ENCODE measurements at places on chromosomes 2 and 18. TPM values are rescaled to one million over a fixed set of nuclear protein-coding genes. Genes with fewer than 3 reads are reported as not detected.

- DNase-seq: no peak
These were observed 17.2 kb upstream of the HK2 start for GRCh38 chr2:74816540-74817303.

DNA sequence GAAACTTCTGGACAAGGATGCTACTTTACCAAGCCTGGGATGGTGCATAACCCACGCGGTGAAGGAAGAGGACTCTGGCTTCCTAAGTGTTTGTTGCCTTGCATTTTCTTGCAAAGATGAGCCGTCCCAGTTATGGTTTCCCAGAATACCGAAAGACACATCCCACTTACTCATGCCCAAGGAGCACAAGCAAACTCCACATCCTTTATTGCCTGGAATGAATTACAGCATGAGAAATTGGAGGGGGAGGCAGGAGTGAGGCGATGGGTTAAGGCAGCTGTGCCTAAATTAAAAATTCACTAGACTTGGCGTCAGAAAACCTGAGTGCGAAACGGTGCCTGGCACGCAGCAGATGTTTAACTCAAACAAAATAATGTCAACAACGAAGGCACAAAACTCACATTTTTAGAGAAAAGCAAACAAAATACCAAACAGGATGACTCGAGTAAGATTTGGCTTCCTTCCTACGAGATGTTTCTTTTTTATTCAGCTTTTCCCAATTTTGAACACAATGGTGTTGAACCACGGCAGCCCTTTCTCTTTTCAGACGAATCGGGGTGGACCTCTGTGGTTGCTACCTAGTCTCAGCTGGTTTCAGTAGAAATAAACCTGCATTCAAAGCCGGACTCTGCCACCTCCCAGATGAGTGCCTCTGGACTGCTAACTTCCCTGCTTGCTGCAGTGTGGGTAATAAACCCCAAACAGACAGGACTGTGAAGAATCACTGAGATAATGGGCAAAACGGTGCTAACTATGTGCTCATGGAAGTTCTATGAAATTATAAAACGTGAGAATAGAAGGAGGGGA, 100.3 kb upstream of the NCK2 start:
- no peak for DNase-seq

DNA sequence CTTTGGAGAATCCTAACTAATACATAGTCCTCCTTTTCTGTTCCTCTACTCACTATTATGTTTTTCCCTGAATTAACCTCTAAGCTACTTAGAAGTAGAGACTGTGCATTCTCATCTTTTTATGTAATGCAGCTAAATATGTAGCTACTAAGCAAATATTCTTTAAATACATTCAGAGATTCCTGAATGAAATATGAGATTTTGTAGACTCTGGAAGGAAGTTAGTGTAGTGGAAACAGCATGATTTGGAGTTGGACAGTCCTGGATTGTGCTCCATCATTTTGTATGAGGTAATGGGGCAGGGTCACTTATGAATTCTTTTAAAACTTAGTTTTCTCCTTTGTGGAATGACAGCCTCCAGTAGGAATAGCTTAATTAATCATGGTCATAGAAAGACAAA, 24.7 kb upstream of the NT5C1B start:
- DNase-seq: no peak

GRCh38 chr2:119252186-119253113, 28.8 kb downstream of the STEAP3 start:
- DNase-seq: no peak

GRCh38 chr2:219709331-219709761, 81.9 kb downstream of the SLC4A3 start:
- no peak for DNase-seq

DNA sequence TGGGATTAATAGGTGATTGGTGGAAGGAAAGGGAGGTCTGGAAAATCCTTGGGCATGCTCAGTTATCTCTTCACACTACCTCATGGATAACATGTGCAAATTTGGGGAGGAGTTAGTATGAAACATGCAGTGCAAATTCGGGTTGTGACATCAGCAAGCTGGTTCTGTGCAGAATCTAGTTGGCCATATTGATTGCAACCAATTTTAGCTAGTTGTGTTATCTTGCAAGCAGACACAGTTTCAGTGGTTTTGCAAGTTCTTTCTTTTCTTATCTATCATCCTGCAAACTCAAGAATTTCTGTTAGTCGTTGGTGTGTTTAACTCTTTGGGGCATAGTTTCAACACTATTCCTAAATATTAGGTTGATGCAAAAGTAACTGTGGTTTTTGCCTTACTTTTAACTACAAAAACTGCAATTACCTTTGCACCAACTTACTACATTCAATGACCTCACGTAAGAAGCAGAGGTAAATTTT, 135.4 kb downstream of the PTH2R start:
- DNase-seq: no peak

DNA sequence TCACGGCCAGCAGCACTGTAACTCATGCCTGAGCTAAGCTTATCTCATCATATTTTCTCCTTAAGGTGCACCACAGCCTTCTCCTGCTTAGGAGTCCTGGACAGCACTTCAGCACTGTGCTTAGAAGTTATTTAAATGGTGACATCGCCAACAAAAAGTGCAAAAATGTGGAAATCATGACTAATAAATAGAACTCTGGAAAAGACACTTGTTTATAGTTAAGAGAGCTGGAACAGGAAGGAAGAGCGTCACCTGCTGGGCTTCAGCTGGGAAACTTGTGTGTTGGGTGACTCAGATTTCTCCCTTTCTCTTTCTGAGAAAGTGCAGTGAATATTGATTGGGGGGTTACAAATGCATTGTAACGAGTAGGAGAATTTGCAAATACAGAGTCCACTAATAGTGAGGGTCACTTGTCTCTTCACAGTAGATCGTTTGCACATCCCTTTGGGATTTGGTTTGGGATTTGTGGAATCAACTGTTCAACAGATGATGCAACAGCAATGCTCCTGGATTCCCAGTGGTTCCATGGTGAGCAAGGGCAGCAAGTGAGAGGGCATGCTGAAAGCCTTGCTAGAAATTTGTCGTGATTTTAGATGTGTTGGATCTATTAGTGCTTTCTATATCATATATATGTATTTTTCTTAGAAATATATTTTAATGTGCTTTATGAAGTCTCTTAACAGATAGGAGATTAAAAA, 84.2 kb downstream of the DOK6 start:
- DNase-seq: no peak

DNA sequence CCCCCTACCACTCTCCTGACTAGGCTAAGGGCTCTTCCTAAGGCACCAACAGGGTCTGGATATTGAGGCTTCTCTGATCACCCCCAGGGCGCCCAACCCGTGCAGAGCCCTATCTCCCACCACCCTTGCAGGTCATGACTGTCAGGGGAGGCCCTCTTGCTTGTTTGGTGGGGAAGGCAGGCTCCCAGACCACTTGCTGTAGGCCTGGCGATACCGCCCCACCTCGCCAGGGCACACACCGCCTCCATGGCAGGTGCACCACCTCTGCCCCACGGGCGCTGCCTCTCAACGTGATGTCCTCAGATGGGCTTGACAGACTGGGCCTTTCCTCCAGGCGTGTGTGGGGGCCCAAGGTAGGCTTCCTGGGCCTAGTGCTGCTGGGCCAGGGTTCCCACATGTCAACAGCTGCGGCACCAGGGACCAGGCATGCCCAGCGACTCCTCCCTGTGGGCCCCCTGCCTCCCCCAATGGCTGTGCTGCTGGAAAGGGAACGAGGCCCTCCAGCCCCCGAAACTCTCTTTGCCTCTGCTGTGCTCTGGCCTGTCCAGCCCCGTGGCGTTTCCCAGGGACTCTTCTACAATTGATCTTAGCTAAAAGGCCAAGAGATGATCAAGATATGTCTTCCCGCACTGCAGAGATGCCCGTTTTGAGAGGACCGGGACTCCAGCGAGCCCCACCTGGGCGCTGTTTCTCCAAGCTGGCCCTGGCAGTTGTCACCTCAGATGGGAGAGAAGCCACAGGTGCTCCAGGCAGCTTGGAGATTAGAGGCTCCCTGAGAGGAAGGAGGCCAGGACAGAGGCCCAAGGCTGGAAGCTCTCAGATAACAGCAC, 7.5 kb downstream of the NPPC start:
- peak; percentile 26 for DNase-seq

DNA sequence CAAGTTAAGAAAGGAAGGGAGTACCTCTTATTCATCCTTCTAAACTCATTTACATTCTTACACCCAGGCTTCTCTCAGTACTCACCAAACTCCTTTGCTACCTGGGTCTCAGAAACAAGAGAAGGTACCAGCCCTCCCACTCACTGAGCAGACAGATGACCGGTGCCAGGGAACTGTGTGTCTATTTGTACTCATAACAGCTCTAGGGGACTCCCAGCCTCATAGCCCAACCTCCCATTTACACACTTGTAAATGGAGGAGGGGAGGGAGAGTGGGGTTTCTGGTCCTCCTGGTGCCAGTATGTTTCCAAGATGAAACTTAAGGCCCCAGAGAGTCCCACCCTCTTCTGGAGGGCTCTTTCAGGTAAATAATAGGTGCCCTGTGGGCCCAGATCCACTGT, 42.8 kb upstream of the SIGLEC15 start:
- no peak for DNase-seq

DNA sequence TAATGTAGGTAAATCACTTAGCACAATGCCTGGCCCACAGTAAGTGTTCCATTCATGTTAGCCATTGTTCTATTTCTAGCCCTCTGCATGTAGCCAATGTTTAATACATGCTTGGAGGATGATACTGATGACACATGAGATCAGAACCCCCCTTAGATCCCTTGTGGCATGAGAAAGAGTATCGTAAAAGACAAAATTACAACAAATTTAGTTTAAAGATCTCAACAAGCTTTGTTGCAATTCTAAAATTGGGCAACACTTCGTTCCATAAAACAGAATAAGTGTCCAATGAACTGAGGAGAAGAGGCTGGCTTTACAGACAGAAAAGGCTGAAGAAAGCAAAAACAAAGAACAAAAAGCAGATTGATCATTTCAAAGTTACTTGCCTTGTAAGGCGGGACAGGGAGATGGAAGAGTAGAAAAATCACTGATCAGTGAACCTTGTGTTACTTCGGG, 148.7 kb upstream of the SLC1A4 start:
- no peak for DNase-seq

DNA sequence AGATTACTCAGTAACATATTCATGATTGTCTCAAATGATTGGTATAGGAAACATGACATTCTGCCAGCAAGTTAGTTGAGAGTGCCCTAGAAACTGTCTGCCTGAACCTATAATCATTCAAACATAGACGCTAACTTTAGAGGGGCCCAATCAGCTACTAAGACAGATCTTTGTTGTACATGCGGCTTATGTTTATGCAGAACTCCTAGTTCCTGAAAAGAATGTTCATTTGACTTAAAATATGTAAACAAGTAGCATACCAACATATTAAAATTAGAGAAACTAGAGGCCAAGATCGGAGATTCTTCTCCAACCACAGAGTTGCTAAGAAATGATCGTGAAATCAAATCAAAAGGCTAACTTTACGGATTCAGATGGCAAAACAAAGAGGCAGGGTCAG, 4.2 kb upstream of the METAP1D start:
- DNase-seq: no peak

GRCh38 chr2:85066006-85066740, 67.0 kb upstream of the TCF7L1 start:
- DNase-seq: no peak

GRCh38 chr2:170819680-170820664, 3.3 kb downstream of the GAD1 start:
- no peak for DNase-seq

- DNase-seq: no peak
These were observed 66.3 kb downstream of the EMX1 start for GRCh38 chr2:72983500-72984161.

GRCh38 chr2:174704642-174705041, 59.6 kb downstream of the CHRNA1 start:
- no peak for DNase-seq

DNA sequence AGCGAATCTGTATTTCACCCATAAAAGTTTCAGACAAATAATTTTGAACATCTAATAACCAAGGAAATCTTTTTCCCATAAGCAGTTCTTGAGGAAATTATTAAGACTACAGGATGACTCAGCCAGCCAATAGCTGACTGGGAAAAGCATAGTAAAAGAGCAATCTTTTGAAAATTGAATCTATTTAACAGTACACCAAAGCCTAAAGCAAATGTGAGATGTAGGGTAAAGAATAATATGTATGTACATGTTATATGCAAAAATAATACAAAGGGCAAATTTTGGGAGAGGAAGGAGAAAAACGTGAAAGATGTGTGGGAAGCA, 12.6 kb upstream of the KDSR start:
- DNase-seq: no peak

- no peak for DNase-seq
These were observed 900.5 kb upstream of the CRIM1 start for GRCh38 chr2:35454966-35455638.

- DNase-seq: no peak
These were observed 23.4 kb downstream of the BMP10 start for GRCh38 chr2:68847751-68848150.

DNA sequence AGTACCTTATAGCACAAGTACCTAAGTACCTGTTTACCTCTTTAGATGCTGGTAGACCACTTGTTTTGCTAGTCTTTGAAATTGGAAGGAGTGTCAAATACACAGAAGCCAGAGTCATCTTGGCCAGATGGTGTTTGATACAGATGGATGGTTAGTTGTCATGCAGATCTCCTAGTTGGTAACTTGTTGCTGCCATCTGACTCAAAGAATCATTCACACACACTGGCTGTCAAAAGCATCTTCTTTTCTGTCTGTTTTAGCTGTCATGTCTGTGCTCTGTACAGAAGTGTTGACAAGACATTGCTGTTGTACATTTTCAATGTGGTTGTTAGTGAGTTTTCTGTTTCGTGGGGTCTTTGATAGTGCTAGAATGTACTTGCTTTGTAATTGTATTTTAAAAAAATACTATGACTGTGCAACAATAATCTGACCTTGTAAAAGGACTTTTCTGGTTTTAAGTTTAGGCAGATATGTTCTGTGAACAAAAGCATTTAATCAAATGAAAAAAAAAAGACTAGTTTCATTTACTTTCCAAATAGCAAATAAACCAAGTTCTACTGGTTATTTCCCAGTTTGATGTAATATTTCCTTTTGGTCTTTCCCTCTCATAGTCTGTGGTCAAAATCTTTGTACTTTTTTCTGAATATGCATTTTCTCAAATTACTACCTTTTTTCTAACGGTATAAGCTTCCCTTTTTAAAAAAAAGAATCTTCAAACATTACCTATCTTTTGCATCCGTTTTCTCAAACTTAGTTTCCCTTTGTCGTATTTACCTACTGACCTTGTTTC, 39.9 kb downstream of the TANK start:
- DNase-seq: no peak

DNA sequence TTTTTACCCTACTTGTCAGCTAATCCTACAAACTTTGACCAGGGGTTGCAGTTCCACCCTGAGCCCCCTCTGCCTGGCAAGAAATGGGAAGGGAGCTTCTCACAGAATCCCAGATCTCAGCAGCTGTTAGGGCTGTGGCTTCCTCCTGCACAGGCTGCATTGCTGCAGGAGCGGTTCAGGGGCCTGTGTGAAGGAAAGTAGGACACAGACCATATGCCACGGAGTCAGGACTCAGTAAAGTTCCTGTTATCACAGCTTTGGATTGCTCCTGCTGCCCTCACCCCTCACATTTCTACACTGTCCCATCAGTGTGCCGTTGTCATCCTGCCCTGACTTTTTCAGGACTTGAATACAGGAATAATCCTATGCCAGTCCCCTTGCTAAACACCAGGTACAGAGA, 62.8 kb upstream of the SP3 start:
- DNase-seq: peak; percentile 46

GRCh38 chr18:49207361-49207760, 253.1 kb downstream of the DYM start:
- DNase-seq: no peak

CNNM4 gene
- total RNA-seq: 31.4 TPM

TEKT4 gene
- total RNA-seq: not detected

UGT1A3 gene
- total RNA-seq: not detected

INO80C gene
- 23.1 TPM for total RNA-seq

PROM2 gene
- total RNA-seq: 0.54 TPM

ASB3 gene
- total RNA-seq: 9.8 TPM

LIMS4 gene
- total RNA-seq: 2.4 TPM
